ENCODE measurements at places on chromosomes 7 and 10.

DNA sequence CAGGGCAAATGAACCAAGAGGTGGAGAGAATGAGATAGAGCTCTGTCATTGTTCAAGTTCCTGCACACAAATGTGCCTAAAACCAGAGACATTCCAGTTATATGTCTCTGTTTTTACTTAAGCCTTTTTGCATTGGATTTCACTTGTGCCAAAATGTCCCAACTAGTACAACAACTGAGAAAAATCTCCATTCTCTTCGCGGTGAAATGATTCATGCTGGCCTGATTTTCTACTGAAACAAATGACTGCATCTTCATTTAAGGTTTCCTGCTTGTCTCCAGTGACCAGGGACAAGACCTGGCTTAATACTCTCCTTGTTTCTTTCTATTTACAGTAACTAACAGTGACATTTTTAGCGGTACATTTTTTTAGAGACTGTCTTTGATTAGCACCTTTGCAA is 714.9 kb downstream of the KCNMA1 start:
- no peak for DNase-seq

GRCh38 chr7:80412842-80413241 is 99.0 kb downstream of the GNAT3 start:
- no peak for DNase-seq

DNA sequence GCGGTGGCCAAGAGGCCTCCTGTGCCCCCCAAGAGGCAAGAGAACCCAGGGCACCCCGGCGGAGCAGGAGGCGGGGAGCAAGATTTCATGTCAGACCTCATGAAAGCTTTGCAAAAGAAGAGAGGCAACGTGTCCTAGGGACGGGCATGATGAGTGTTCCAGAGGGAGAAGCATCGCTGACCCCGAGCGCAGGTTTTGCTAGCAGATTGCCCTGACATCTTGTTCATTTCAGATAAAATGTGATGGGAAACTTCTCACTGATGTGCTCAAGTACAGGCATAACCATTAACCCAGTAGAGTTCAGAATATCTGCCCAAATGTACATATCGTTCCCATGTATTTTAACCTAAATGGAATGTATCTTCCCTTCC is 129.2 kb downstream of the APBB1IP start:
- no peak for DNase-seq

GRCh38 chr10:24484771-24485170 is 238.9 kb downstream of the ARHGAP21 start:
- no peak for DNase-seq

GRCh38 chr7:65892161-65892560 is 19.3 kb downstream of the VKORC1L1 start:
- no peak for DNase-seq

GRCh38 chr7:98984126-98984525 is 105.8 kb downstream of the TRRAP start:
- no peak for DNase-seq

DNA sequence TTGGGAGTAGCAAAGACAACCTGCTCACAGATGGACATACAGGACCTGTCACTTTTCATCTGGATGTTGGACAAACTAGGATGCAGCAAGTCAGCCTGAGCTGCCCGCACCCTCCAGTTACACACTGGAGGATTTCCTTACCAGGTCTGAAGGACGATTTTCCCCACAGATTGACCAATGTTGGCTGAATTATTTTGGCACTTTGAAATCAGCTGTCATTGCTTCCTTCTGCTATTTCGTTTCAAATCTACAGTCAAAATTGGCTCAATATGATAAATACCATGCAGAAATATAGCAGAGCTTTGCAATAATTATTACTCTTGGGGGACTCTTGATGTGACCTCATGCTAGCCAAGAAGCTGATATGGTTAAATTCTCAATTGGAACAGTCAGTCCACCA is 2.5 kb downstream of the CLRN3 start:
- no peak for DNase-seq

GRCh38 chr10:24908793-24909423 is 43.5 kb downstream of the PRTFDC1 start:
- DNase-seq, result no peak

DNA sequence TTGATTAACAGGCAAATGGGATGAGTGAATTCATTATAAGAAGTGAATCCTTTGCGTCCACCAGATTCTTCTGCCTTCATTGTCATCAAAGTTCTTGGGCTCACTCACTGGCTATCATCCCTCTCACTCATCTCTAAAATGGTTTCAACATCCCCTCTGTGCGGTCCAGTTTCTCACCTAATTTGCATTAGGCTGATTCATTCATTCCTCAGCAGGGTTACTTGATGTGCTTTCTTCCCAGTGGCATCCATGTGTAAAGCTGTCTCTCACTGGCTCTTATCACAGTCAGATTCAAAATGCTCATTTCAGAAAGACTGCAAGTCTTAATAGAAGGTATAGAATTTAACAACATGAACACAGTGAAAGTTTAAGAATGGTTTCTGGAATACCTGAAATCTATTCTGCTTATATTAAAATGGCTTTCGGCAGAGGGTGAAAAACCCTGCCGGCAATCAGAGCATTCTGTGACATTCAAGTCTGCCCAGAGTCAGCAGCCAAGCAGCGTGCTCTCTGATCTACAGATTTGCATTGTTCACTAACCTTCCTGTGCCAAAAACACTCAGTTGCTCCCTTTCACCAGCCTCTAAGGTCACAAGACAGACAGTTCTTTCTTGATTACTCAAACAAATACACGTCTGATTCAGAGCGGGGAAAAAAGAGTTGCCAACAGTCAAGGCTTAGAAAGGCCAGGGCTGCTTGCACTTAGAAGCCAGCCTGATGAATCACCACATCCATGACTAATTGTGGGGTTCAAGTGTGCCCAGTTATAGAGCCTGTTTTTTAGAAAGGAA is 106.7 kb downstream of the TES start:
- DNase-seq, result peak; percentile 30

DNA sequence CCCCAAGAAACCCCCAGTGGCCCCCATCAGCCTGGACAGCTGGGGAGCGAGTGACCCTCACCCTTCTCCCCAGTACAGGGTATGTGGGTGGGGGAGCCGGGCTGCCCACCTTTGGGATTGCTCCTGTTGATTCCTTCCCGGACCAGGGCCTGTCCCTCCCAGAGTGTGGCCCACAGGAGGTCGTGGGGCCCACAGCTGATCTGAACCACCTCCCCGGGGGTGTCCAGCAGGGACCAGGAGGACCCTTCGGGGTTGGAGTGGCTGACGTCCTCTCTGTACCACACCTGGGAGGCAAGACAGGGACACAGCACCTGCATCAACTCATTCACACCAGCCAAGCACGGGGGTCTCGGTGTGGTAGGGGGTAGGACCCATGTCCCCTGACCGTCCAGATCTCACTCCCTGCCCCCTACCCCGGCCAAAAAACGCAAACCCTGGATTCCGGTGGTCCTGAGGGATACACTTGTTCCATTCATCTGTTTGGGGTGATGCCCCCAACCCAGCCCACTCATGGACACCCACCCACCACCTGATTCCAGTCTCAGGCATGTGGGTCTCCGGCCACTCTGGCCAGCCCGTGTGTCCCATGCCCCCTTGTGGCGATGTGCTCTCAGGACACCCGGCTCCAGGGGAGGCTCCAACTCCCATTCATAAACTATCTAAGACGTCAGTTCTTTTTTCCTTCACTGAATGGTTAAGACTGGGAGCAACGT is 10.9 kb downstream of the TECPR1 start:
- DNase-seq, result no peak

GRCh38 chr7:55179931-55180682 is 161.3 kb downstream of the EGFR start:
- no peak for DNase-seq

DNA sequence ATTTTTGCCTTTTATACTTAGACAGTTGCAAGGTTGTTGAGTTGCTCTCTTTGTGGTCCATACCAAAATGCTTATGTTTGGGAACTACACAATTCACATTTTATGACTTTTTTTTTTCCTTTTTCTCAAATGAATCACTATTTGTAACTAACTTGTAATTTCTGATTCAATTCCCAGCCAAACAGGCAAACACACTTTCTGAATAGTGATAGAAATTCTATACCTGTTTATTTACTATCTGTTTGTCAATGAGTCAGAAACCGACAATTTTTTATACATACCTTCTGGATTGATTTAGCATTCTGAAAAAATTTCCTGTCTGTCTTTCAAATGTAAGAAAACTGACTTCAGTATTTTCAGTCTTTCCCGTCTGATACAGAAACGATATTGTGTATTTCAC is 69.1 kb downstream of the MBL2 start:
- no peak for DNase-seq

DNA sequence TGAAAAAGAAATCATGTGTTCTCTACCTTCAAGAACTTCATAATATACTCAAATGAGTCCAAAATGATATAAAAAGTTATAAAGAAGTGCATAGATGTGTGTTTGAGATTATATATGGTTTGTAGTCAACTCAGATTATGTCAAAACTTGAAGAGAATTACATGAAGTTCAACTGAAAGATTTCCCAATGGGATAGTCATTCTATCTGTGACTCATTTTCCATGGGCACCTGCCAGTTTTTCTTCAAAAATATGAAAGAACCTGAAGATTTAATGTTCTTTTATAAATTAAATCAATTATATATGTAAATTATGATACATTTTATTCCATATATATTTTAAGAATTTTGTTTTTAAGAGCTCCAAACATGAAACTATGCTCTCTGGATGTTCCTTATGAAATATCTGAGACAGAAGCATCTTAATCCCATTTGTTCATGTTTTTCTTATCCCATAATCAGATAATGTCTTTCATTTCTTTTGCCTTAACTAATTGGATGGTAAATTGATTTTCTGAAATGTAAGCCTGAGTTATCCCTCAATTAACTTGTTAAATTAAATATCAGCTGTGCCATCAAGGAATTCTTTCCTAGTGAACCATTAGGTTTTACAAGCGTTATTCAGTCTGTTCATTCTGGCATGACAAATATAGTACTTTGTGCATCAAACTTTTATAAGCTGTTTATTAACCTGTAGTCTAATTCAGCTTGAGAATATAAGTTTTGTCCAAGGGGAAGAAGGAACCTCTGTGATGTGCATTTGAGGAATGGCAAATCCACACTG is 387.1 kb downstream of the IPMK start:
- DNase-seq, result no peak

DNA sequence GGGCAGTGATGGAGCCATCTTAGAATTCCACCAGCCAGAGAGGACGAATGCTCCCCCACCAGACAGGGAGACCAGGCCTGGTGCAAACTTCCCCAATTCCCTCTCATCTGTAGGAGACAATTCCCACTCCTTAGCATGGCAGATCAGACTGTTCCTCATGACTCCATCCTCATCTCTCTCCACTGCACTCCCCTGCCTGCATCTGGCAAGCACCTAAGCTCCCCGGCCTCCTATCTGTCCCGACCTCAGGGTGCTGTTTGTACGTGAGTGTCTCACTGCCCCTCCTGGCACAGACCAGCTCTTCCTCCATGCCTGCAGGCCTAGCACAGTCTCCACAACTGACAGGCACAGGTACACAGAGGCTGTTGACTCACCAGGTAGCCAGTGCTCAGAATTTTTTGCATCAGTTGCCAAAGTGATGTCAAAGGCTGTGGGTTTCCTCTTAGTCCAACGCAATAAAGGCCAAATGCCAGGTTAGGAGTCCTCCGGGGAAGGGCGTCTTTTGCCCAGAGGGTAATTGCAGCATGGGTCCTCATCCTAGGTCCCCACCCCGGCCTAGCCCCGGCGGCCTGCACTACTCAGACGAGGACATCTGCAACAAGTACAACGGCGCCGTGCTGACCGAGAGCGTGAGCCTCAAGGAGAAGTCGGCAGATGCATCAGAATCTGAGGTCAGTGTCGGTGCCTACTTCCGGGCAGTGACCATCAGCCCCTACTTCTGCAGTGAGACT is 436.8 kb upstream of the FOXK1 start:
- DNase-seq, result no peak

DNA sequence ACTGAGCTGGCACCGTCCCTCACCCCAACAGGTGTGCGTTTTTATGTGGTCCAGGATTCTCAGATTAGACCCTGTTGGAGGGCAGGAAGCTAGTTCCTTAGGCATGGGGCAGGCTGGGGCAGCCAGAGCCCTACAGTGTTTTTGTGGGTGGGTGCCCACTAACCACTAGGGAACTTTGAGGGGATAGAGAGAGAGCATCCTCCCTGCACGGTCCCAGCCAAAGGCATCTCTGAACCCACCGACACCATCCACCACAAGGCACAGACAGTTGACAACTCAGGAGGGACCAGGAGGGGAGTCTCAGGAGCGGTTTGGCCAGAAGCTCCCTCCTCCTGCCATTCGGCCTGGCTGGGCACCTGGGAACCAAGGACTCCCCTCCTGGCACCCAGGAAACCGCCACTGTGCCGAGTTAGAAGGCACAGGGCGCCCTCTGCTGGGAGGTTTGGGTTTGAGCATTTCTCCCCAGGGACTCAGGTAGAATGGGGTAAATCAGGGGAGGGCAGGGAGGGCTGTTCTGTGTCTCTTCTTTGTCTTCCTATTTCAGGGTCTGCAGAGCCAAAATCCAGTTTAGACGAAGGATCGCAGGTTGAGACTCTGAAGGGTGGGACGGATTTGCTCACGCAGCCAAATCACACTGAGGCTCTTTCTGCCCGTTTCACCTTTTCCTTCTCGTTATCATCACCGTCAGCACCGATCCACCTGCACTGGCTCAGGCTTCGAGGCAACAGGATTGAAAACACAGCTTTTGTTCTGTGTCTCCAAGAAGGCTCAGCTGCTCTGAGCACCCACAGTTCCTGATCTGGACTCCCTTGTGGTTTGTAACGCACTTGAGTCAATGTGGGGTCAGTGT is 84.8 kb upstream of the COL13A1 start:
- no peak for DNase-seq

- no peak for DNase-seq
These were observed 282.9 kb downstream of the ADARB2 start for GRCh38 chr10:1454428-1454827.

DNA sequence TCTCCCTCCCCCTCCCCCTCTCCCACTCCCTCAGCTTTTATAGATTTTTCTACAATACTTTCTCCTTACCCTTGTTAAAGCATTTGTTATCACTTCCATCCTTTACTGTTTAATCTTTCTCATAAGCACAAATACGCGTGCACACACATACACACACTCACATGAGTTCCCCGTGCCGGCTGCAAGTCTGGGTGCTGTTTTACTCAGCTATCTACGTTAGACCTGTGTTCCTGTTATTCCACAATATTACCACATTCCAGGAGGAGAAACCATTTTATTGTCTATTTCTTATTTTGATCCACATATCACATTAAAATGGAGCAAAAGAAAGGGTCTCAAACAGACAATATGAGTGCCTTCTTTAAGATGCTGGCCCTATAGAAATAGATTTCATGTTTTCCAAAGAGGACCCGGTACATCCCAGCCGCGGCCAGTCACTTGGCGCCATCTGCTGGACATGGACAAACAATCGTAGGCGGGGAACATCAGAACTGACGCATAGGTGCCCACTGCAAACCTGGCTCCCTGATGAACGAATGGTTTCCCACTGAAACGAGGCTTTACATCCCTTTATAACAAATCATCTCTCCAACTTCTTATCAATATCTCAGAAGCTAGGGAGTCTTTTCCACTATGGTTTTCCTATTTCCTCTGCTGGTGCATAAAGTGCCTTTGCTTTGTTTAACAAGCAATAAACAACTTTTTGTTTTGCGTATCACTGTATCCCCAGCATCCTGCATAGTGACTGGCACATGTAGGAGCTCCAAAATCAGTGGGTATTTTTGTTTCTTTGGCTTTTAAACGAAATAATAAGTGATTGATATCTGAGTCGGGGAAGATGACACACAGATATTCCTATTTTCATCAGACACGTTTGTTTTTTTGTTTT is 25.2 kb upstream of the OPTN start:
- peak; percentile 19 for DNase-seq

Measured in GOT3 (cell line).